ENCODE measurements at places on chromosomes 5 and 9. TPM values are rescaled to one million over a fixed set of nuclear protein-coding genes. Genes with fewer than 3 reads are reported as not detected.

Gene ZBTB26
- total RNA-seq: 8.2 TPM

Gene YIPF5
- total RNA-seq: 48.0 TPM

Gene CYLC2
- not detected for total RNA-seq

Gene CBY3
- total RNA-seq: not detected

Gene CNTNAP3
- 7.1 TPM for total RNA-seq

Gene DCTN3
- total RNA-seq: 92.0 TPM

- peaks cover 7% of the 10 kb centered on the region for H3K27me3 ChIP-seq
- H3K36me3 ChIP-seq: no peaks in the 10 kb centered on the region
- H3K4me1 ChIP-seq: no peaks in the 10 kb centered on the region
Measured at GRCh38 chr9:92795000-92795399, 30.4 kb upstream of the BICD2 start.

GRCh38 chr5:176596689-176597416 lies 13.1 kb downstream of the GPRIN1 start:
- H3K4me3 ChIP-seq: no peak overlapping the region
- DNase-seq: peak; percentile 80
- H3K27me3 ChIP-seq: no peaks in the 10 kb centered on the region
- H3K36me3 ChIP-seq: no peaks in the 10 kb centered on the region

DNA sequence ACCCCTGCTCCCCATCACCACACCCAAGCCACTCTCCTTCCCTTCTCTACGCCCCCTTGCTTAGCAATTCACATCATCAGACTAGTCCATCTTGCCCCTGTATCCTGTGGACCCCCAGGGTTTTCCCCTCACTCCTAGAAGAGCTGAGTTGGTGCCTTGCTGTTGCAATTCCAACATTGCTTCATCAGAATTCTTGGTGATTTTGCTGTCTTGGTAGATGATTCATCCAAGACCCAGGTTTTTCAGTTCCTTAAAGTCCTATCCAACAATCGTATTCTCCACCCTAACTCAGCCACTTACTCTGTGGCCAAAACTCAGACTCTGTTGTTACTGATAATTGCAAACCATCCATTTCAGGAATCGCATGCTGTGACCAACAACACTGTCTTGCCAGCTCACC lies 21.4 kb upstream of the CCNJL start:
- no peaks in the 10 kb centered on the region for H3K36me3 ChIP-seq
- DNase-seq: no peak
- no peaks in the 10 kb centered on the region for H3K27me3 ChIP-seq
- no peaks in the 10 kb centered on the region for H3K4me1 ChIP-seq
- H3K4me3 ChIP-seq: no peak overlapping the region

GRCh38 chr5:138466125-138466899 lies 1.0 kb downstream of the EGR1 start:
- DNase-seq: peak; percentile 85
- H3K4me3 ChIP-seq: peak overlapping the region; percentile 78
- H3K36me3 ChIP-seq: peaks cover 6% of the 10 kb centered on the region

DNA sequence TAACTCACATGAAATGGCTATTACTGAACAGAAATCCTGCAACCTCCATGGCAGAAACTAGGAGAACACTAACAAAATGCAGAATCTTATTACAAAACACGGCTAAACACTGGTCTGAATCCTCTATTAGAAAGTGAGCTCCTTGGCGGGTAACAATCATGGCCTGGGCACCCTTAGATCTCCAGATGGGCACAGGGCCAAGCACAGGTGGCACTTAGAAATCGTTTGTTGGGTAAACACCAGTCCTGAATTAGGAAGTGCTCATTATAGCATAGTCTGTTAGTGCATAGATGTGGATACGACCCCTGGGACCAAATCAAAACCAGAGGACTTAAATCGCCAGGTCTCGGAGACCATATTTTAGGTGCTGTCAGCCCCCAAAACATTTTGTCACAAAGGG lies 14.4 kb downstream of the VDAC1 start:
- peaks cover 19% of the 10 kb centered on the region for H3K4me1 ChIP-seq
- no peak overlapping the region for H3K4me3 ChIP-seq
- no peaks in the 10 kb centered on the region for H3K27me3 ChIP-seq
- no peak for DNase-seq
- no peak overlapping the region for H3K27ac ChIP-seq

GRCh38 chr5:431001-431710 lies 11.8 kb upstream of the EXOC3 start:
- H3K27ac ChIP-seq: no peak overlapping the region
- DNase-seq: peak; percentile 73

GRCh38 chr9:4193391-4193790 lies 106.5 kb downstream of the GLIS3 start:
- no peak for DNase-seq
- no peak overlapping the region for H3K4me3 ChIP-seq
- H3K36me3 ChIP-seq: no peaks in the 10 kb centered on the region
- no peaks in the 10 kb centered on the region for H3K27me3 ChIP-seq

GRCh38 chr5:34857161-34857560 lies 18.2 kb downstream of the TTC23L start:
- H3K36me3 ChIP-seq: no peaks in the 10 kb centered on the region
- no peaks in the 10 kb centered on the region for H3K4me1 ChIP-seq
- H3K27ac ChIP-seq: no peak overlapping the region
- DNase-seq: no peak
- H3K27me3 ChIP-seq: no peaks in the 10 kb centered on the region

DNA sequence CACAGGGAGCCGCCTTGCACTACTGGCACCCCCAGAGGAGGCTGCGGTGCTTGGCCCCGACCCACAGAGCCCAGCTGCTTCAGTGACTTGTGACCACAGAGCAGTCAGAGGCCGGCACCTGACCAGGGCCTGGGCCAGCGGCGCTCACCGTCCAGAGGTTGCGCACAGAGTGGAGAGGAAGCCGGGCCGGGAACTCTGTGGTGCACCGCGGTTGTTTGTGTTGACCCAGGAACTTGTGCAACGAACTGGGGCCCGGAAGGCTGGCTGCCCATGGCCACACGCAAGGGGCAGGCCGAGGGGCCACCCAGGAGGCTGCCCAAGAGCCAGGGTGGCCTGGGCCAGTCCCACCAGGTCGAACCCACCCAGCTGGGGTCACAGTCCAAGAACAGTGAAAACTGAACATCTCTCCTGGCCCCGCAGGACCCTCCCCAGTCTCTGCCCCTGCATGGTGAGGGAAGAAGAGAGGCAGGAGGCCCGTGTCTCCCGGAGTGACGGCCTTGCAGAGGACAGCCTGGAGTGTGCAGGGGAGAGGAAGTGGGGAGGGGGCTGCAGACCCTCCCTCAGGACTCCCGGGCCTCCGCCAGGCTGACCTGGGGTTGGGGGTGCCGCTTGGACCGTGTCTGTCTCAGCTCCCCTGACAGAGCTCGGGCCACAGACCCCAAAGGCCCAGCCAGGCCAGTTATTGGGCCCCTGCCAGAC lies 42.8 kb upstream of the EGFL7 start:
- H3K27me3 ChIP-seq: no peaks in the 10 kb centered on the region
- no peak overlapping the region for H3K27ac ChIP-seq
- no peak overlapping the region for H3K4me3 ChIP-seq
- no peak for DNase-seq

DNA sequence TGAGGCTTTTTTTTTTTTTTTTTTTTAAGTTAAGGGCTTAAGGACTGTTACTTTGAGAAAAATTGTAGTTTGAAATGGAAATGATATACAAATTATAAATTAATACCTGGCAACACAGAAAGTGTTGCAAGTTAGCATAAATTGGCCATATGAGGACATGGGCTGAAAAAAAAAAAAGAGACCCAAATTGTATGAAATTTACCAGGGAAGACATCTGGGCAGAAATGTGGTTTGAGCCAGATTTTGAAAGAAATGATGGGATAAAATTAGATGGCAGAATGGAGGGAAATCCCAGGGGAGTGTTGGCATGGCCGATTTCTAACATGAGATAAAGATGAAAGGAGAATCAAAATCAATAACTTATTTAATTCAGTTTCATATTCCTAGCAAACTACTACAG lies 472.1 kb downstream of the CTNND2 start:
- DNase-seq: no peak
- H3K27me3 ChIP-seq: no peaks in the 10 kb centered on the region
- H3K4me1 ChIP-seq: no peaks in the 10 kb centered on the region
- H3K36me3 ChIP-seq: no peaks in the 10 kb centered on the region
- H3K27ac ChIP-seq: no peak overlapping the region
- no peak overlapping the region for H3K4me3 ChIP-seq

DNA sequence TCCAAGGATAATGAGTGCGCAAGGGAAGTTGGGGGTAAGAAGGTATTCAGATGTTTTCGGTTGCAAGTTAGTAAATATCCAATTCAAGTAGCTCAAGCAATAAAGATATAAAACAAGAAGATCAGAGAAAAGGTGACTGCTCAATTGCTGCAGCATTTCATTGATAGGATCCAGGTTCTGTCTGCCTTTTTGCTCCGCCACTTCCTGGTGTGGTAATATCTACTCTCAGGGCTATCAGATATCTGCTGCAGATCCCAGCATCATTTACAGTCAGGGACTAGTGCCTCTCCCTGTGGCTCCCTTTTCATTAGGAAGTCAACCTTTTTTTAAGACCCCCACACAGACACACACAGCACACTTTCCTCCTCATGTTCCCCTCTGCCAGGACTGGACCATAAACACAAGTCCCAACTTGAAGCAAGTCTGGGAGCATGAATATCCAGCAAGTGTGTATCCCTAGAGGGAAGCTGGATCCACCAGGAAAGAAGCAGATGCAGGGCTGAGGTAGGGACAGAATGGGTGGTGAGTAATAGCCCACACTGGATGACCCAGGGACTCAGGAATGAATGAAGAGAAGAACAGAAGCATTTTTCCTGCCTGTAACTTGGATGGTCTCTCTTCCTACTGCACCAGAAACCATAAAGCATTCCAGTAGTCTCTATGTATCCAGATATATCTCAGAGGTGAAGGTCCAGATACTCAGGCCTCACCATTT lies 53.7 kb downstream of the ZNF622 start:
- H3K4me3 ChIP-seq: no peak overlapping the region
- no peak for DNase-seq
- no peaks in the 10 kb centered on the region for H3K4me1 ChIP-seq

GRCh38 chr5:398475-399295 lies 44.3 kb upstream of the EXOC3 start:
- no peaks in the 10 kb centered on the region for H3K36me3 ChIP-seq
- no peaks in the 10 kb centered on the region for H3K4me1 ChIP-seq
- no peak overlapping the region for H3K27ac ChIP-seq

DNA sequence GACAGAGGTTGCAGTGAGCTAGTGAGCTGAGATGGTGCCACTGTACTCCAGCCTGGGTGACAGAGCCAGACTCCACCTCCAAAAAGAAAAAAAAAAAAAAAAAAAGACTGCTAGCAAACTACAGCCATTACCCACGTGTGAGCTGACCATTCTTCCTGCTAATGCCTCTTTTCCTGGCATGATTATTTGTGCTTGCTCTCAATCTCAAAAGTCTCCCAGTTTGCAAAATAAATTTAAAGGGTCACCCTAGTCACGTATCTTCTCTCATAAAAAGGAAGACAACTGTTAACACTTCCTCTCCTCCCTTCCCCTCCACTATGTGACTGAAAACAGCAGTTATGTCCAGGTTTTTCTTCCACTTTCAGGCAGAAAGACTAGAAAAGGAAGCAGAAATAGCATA lies 37.2 kb downstream of the TRIM36 start:
- no peak overlapping the region for H3K27ac ChIP-seq
- DNase-seq: no peak
- H3K4me1 ChIP-seq: no peaks in the 10 kb centered on the region
- no peaks in the 10 kb centered on the region for H3K36me3 ChIP-seq

GRCh38 chr5:139079225-139079990 lies 118.8 kb downstream of the SIL1 start:
- no peaks in the 10 kb centered on the region for H3K4me1 ChIP-seq
- H3K36me3 ChIP-seq: no peaks in the 10 kb centered on the region
- H3K27ac ChIP-seq: no peak overlapping the region
- H3K4me3 ChIP-seq: no peak overlapping the region
- DNase-seq: no peak
- no peaks in the 10 kb centered on the region for H3K27me3 ChIP-seq

- H3K36me3 ChIP-seq: no peaks in the 10 kb centered on the region
- no peak overlapping the region for H3K27ac ChIP-seq
- no peak overlapping the region for H3K4me3 ChIP-seq
- DNase-seq: no peak
- no peaks in the 10 kb centered on the region for H3K27me3 ChIP-seq
- H3K4me1 ChIP-seq: no peaks in the 10 kb centered on the region
Measured at GRCh38 chr9:84300271-84300670, 40.3 kb downstream of the SLC28A3 start.

GRCh38 chr5:111002036-111002435 lies 69.5 kb upstream of the TSLP start:
- DNase-seq: no peak
- H3K36me3 ChIP-seq: no peaks in the 10 kb centered on the region
- no peak overlapping the region for H3K27ac ChIP-seq
- H3K27me3 ChIP-seq: no peaks in the 10 kb centered on the region
- H3K4me1 ChIP-seq: no peaks in the 10 kb centered on the region

- no peaks in the 10 kb centered on the region for H3K36me3 ChIP-seq
- no peak for DNase-seq
- H3K27ac ChIP-seq: no peak overlapping the region
- H3K4me3 ChIP-seq: no peak overlapping the region
Measured at GRCh38 chr9:81906671-81907070, 21.6 kb upstream of the SPATA31D4 start.

- H3K36me3 ChIP-seq: no peaks in the 10 kb centered on the region
- H3K4me3 ChIP-seq: no peak overlapping the region
- no peak for DNase-seq
- no peaks in the 10 kb centered on the region for H3K27me3 ChIP-seq
- H3K27ac ChIP-seq: no peak overlapping the region
Measured at GRCh38 chr5:124342986-124343385, 403.5 kb downstream of the ZNF608 start.

DNA sequence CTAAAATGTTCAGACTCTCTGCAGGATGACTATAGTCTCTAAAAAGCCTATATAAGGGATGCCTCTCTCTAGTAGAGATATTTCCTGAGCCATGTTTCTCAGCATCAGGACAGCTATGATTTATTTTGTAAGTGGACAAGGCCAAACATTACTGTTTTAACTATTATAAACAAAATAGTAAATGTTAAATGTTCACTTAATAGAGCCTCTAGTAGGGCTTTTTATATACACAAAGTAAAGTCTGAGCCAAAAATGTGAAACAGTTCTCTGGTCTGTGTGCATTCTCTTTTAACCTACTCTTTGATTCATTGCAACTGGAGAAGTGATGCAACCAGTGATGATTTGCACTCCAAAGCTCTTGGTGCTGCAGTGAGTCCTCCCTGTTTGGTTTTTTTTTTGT lies 220.5 kb downstream of the GDNF start:
- no peak overlapping the region for H3K4me3 ChIP-seq
- DNase-seq: no peak
- no peak overlapping the region for H3K27ac ChIP-seq
- no peaks in the 10 kb centered on the region for H3K27me3 ChIP-seq
- H3K4me1 ChIP-seq: no peaks in the 10 kb centered on the region
- H3K36me3 ChIP-seq: no peaks in the 10 kb centered on the region

DNA sequence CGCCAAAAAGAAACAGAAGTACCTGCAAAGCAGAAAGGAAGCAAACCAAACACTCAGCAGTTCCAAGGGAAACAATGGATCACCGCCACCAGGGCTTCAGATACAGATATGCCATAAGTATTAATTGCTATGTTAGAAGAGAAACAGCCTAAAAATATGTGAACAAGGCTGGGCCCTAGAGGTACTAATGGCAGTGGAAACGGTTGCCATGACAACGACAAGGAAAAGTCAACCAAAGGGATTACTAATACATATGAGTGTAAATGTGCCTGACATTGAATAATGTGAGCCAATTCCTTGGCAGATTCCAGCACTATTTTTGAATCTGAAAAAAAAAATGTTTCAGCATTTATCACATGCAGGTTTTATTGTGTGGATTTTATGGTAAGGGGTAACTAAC lies 75.0 kb downstream of the CAVIN4 start:
- no peak overlapping the region for H3K4me3 ChIP-seq
- no peaks in the 10 kb centered on the region for H3K27me3 ChIP-seq
- H3K27ac ChIP-seq: no peak overlapping the region

GRCh38 chr5:161400583-161400982 lies 145.9 kb downstream of the GABRB2 start:
- H3K4me1 ChIP-seq: no peaks in the 10 kb centered on the region
- H3K27me3 ChIP-seq: no peaks in the 10 kb centered on the region
- peak; percentile 22 for DNase-seq
- H3K4me3 ChIP-seq: no peak overlapping the region
